ENCODE measurements at places on chromosomes 6 and 20. TPM values are rescaled to one million over a fixed set of nuclear protein-coding genes. Genes with fewer than 3 reads are reported as not detected.

TSHZ2 gene
- 26.0 TPM for total RNA-seq

- H3K4me1 ChIP-seq: no peaks in the 10 kb centered on the region
- no peak overlapping the region for H3K4me3 ChIP-seq
- H3K27me3 ChIP-seq: no peaks in the 10 kb centered on the region
Observed at GRCh38 chr20:6590891-6591637, 176.4 kb upstream of the BMP2 start.

FAM50B gene
- total RNA-seq: 9.0 TPM

GPR6 gene
- total RNA-seq: not detected

GRCh38 chr20:56617489-56617888 lies 11.6 kb upstream of the TFAP2C start:
- no peaks in the 10 kb centered on the region for H3K4me1 ChIP-seq
- no peak overlapping the region for H3K27ac ChIP-seq
- H3K27me3 ChIP-seq: peaks cover 2% of the 10 kb centered on the region
- no peaks in the 10 kb centered on the region for H3K36me3 ChIP-seq
- no peak overlapping the region for H3K4me3 ChIP-seq

DNA sequence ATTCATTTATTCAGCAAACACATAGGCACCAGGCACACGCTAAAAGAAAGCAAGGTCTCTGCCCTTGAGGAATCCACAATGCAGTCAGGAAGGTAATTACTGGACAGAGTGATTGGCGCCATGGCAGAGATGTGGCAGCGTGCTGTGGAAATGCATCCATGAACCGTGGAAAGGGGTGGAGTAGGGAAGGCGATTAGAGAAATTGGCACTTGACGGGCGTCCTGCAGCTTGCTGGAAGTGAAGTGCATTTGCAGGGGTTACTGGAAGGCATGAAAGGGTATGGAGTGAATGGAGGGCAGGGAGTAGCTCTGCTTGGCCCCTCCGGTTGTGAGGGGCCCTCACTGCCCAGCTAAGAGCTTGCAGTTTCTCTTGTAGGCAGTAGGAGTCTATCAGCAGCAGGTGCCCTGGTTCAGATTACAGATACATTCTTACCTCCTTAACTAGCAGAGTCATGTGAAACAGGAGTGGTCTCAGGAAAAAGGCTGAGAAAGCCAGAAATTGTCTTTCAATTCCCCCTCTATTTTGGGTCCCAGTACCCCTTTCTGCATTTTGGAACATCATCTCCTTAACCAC lies 122.5 kb upstream of the TIAM2 start:
- H3K4me1 ChIP-seq: peaks cover 6% of the 10 kb centered on the region
- no peaks in the 10 kb centered on the region for H3K27me3 ChIP-seq
- no peak overlapping the region for H3K27ac ChIP-seq
- no peaks in the 10 kb centered on the region for H3K36me3 ChIP-seq

TMEM170B gene
- 0.86 TPM for total RNA-seq

GRCh38 chr20:2340136-2340535 lies 40.6 kb upstream of the TGM6 start:
- peaks cover 7% of the 10 kb centered on the region for H3K27me3 ChIP-seq
- no peak overlapping the region for H3K27ac ChIP-seq
- DNase-seq: no peak
- no peaks in the 10 kb centered on the region for H3K36me3 ChIP-seq

- H3K27ac ChIP-seq: no peak overlapping the region
- peaks cover 3% of the 10 kb centered on the region for H3K27me3 ChIP-seq
- no peaks in the 10 kb centered on the region for H3K36me3 ChIP-seq
- no peak for DNase-seq
- no peak overlapping the region for H3K4me3 ChIP-seq
Observed at GRCh38 chr20:63778857-63779256, 39.3 kb downstream of the SLC2A4RG start.

DNA sequence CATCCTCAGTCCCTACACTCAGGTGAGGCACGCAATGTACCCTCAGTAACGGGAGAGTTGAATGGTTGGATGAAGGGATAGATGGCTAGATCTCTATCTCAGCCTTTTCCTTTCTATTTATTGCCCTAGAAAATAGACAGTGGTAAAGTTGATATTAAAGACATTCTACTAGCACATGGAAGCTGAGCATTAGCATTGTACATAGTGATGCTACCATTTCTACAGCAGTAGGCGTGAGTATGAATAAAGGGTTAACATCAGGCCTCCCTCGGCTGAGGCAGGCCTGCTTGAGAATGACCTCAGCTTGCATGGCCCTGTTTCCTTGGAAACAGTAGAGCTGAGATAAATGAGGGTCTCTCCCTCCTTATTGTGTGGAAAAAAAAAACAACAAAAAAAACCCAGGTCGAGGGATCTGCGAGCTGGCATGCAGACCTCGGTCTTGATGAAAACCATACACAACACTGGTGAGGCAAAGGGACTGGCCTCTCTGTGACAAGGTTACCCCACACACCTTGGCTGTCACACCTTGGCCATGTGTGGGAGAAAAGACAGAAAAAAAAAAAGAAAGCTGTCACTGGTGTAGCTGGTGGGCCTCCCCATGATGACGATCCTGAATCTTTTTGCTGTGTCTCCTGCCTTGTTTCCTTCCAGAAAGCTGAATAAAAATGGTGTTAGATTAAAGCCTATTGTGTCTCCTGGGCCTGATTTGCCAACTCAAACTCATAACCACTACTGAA lies 160.0 kb downstream of the HACE1 start:
- H3K27me3 ChIP-seq: no peaks in the 10 kb centered on the region
- H3K36me3 ChIP-seq: peaks cover 1% of the 10 kb centered on the region
- peaks cover 21% of the 10 kb centered on the region for H3K4me1 ChIP-seq
- no peak overlapping the region for H3K27ac ChIP-seq
- no peak for DNase-seq

- no peak for DNase-seq
- no peaks in the 10 kb centered on the region for H3K4me1 ChIP-seq
- H3K27ac ChIP-seq: no peak overlapping the region
- no peaks in the 10 kb centered on the region for H3K27me3 ChIP-seq
Observed at GRCh38 chr6:79173378-79173777, 61.1 kb downstream of the HMGN3 start.

DNA sequence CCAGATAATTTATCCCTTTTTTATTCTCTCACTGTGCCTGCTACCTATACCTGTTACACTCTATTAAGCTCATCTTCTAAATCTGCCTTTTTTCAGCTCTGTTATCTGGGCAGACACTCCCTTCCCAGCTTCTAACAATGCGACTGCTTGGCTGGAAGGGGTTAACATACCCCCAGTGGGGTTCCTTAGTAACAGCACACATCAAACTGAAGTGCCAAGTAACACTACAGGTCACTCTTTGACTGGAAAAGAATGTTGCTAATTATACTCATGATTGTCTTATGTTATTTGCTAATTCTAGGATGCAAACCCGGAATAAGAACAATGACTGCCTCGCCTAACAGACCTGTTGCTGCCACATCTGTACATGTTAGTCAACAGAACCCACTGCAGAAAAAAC lies 203.5 kb downstream of the EPM2A start:
- no peaks in the 10 kb centered on the region for H3K36me3 ChIP-seq
- H3K27me3 ChIP-seq: no peaks in the 10 kb centered on the region
- H3K4me3 ChIP-seq: no peak overlapping the region
- H3K27ac ChIP-seq: no peak overlapping the region
- no peak for DNase-seq

ID1 gene
- 4.0 TPM for total RNA-seq

DNA sequence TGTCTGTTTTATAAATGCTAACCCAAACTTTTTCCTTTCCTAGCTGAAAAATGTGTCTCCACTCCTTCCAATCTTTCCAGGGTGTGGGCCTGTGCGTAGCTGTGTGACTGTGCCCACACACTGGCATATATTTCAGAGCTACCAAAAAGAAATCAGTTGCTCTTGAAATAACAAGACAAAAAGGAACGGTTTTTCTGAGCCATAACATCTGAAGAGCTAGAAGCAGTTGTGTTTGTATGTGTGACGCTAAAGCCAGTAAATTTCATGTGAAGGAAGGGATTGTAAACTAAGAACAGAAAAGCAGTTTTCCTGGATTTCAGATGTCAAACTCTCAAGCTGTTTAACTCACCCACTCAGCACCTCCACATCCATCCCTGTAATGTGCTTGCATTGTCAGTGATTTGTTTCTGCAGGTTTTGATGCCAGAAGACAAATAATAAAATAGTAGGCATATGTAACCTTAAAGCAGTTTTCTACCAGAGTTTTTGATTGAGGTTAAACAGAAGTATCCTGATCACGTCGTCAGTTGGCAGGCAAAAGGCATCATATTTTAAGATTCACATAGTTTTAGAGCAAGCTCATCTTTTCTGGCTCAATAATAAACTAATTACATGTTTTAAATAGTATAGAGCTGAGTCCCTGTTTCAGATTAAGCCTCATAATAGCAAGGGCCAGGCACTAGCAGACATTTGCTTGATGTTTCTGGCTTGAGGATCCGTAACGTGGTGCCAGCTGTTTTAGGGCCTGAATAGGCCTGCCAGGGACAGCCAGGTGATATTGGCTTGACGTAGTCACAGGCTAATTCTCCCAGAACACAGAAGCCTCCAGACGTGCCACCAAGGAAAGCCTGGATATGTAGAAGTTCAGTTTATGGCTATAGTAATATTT lies 90.9 kb downstream of the FOXO3 start:
- H3K4me1 ChIP-seq: peaks cover 7% of the 10 kb centered on the region
- H3K4me3 ChIP-seq: no peak overlapping the region
- H3K27me3 ChIP-seq: no peaks in the 10 kb centered on the region
- no peaks in the 10 kb centered on the region for H3K36me3 ChIP-seq
- no peak overlapping the region for H3K27ac ChIP-seq
- no peak for DNase-seq

- no peaks in the 10 kb centered on the region for H3K27me3 ChIP-seq
- no peak overlapping the region for H3K27ac ChIP-seq
- peaks cover 22% of the 10 kb centered on the region for H3K36me3 ChIP-seq
- H3K4me1 ChIP-seq: no peaks in the 10 kb centered on the region
Observed at GRCh38 chr20:45426320-45427016, 10.5 kb downstream of the PIGT start.
